ENCODE measurements at places on chromosomes 7 and 10.
A peak's percentile ranks its signal among the peaks of the same experiment; 100 is the strongest.

- no peak for DNase-seq
These were observed 2.8 kb upstream of the DENND11 start for GRCh38 chr7:141704741-141705140.

DNA sequence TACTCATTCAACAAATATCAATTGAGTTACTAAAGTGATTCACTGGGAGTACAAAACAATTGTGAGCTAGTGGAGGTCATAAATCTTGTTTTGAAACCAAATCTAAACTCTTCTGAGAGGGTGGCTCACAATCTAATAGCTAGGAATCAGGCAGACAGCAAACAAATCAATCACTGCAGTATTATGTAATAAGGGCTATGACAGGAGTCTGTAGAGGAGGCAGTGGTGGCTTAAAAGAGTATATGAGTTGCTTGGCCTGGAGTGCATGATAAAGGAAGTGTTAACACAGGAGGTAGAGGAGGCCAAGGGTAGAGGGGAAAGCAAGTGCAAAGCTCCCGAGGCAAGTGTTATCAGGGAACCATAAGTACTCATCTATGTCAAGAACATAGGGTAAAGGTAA lies 16.5 kb downstream of the MYPN start:
- DNase-seq = no peak

DNA sequence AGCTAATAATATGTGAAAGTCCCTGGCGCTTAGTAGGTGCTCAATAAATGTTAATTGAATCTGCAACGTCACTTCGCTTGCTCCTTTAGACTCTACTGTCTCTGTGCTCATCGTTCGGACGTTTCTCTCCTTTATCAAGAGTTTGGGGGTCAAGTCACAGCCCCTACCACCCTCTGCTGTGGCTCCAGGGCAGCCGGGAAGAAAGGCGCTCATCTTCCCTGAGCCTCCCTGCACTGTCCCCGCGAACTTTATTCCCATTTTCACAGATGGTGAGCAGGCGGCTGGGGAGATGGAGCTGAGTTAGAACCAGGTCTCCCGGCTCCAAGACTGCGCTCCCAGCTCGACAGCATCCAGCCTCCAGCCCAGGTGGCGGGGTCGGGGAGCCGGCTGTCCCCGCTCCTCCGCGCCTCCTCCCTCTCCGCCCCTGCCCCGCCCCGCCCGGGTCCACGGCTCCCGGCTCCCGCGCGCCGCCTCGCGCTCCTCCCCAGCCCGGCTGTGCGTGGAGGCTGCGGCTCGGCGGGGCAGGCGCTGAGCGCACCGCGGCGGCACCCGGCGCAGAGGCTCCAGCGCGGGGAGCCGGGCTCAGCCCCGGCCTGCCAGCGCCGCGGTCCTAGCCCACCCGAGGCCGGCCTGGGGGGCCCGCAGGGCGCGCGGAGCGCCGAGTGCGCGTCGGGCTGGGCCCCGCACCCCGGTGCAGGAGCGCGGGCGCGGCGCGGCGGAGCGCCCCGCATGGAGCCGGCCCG lies at the start of gene CLEC2L:
CLEC2L (plus strand) TSS at position 487 of the 743 bp plus-strand sequence; CDS start at position 730, 243 bp downstream.
- DNase-seq = no peak

DNA sequence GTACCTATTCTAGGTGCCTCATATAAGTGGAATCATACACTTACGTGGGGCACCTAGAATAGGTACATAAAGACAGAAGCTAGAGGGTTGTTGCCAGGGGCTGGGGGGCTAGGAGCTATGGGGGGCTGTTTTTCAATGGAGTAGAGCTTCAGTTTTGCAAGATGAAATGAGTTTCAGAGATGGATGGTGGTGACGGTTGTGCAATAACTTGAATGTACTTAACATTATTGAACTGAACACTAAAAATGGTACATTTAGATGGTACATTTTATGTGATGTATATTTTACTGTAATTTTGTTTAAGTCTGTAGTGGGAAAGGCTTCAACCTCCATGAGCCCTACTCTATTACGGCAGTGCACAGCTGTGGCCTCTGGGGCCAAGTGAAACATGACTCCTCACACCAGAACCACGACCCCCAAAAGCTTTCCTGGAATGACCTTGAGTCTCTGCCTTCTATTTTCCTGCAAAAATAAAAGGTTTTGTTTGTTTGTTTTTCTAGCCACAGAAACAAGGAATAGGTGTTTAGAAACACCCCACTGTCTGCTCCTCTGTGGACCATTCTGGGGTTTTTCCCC lies 147.3 kb upstream of the PLXNA4 start:
- no peak for DNase-seq

GRCh38 chr10:130430852-130431704 lies 294.9 kb downstream of the GLRX3 start:
- peak; percentile 14 for DNase-seq

GRCh38 chr7:86592185-86592584 lies 51.5 kb upstream of the GRM3 start:
- no peak for DNase-seq

- DNase-seq = no peak
These were observed 13.3 kb downstream of the KMT2E start for GRCh38 chr7:105027176-105027853.

DNA sequence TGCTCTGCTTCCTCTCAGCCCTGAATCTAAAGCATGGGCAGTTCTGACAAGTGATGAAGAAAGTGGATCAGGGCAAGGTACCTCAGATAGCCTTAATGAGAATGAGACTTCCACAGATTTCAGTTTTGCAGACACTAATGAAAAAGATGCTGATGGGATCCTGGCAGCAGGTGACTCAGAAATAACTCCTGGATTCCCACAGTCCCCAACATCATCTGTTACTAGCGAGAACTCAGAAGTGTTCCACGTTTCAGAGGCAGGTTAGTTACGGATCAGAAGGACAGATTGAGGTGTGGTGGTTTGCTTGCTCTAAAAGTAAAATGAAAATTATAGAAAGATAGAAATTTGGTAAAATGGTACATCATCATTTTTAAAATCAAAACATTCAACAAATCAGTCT lies 130.4 kb downstream of the AASS start:
- DNase-seq = no peak

DNA sequence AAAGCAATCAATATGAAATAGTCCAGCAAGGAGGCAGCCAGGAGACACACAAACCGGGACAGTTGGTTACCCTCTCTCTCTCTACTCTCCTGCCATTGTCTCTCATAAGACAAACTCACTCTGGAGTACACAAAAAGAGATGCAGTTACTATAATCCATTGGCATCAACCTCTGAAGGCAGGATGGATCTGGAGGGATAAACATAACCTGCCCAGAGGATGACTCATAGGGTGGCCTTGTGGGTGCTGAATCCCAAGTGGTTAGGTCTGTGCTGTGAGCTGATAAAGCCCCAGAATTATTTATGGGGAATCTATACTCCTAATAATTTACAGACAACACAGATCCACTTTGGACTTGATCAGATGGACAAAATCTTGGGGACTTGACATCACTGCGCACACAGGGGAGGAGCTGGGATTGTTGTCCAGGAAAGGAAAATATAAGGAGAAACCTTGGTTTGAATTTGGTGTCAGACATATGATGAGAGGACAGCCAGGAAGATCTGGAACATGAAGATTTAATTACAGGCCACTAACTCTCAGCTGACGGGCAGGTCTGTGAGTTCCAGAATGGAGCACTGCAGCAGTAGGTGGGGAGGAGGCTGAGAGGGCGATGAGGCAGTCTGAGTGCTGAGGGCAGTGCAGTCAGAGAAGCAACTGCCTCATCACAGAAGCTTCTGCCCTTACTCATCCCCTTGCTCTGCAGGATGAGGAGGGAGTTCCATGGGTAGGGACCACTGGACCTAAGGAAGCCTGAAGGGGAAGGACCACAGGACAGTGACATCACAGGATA lies 113.9 kb upstream of the PRSS58 start:
- DNase-seq = no peak

DNA sequence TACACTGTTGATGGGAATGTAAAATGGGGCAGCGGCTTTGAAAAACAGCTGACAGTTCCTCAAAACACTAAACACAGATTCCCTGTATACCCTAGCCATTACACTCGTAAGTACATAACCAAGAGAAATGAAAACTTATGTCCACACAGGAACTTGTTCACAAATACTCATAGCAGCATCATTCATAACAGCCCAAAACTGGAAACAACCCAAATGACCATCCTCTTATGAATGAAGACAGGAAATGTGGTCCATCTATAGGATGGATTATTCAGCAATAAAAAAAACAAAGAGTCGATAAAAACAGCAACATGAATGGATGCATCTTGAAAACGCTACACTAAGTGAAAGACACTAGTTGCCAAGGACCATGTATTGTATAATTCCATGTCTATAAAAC lies 23.7 kb downstream of the NMT2 start:
- DNase-seq = no peak

DNA sequence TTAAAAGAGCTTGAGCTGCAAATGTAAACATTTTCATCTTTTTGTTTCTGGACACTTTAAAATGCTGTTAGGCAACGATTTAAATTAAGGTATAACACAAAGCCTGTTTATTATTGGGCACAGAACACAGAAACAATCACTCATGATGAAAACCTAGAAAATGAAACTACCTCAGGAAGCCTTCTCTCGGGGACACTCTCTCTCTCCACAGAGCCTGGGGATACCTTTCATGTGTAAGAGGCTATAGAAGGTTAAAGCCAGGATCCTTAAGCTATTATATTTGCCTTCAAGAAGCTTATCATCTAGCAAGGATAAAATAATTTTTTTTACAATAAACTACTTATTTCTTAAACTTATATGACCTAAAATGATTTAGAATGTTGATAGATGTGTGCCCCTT lies 194.1 kb downstream of the SKAP2 start:
- no peak for DNase-seq

GRCh38 chr7:22411977-22412693 lies 55.2 kb upstream of the RAPGEF5 start:
- no peak for DNase-seq

- no peak for DNase-seq
These were observed 1.3 kb downstream of the RFC2 start for GRCh38 chr7:74252893-74253292.

DNA sequence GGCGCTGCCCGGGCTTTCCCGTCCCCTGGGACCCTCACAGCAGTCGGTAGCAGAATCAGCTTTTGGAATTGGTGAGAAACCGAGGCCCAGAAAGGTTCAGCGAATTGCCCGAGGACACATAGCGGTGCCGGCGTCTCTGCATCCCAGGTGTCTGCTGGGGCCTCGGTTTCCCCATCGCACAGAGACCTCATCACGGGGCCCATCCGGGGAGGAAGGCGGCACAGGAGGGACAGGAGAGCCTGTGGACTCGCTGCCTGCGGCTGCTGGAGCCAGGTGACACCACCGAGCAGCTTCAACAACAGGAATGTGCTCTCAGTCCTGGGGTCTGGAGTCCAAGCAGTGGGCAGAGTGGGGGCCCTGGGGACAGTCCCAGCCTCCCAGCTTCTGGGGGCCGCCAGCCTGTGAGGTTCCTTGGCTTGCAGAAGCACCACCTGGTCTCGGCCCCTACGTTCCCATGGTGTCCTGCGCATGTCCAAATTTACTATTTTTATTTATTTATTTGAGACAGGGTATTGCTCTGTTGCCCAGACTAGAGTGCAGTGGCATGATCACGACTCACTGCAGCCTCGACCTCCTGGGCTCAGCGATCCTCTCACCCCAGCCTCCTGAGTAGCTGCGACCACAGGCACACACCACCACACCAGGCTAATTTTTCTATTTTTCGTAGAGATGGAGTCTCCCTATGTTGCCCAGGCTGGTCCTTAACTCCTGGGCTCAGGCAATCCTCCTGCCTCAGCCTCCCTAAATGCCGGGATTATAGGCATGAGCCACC lies 539 bp upstream of the COX19 start:
- no peak for DNase-seq

DNA sequence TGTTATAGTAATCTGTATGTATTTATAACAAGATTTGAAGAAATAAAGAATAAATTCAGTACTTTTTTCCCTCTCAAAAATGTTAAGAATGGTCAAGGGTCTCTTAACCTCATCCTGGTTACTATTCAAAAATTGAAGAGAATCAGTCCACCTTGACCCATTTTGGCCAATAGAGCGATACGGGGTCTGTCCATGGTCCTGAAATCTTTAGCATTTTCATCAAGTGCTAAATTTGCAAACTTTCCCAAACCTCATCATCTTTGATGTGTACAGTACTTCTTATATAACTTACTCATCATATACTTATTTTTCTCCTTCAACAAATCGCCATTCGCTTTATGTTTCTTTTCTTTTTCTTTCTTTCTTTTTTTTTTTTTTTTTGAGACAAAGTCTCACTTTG lies 23.6 kb downstream of the TMEM178B start:
- DNase-seq = no peak

DNA sequence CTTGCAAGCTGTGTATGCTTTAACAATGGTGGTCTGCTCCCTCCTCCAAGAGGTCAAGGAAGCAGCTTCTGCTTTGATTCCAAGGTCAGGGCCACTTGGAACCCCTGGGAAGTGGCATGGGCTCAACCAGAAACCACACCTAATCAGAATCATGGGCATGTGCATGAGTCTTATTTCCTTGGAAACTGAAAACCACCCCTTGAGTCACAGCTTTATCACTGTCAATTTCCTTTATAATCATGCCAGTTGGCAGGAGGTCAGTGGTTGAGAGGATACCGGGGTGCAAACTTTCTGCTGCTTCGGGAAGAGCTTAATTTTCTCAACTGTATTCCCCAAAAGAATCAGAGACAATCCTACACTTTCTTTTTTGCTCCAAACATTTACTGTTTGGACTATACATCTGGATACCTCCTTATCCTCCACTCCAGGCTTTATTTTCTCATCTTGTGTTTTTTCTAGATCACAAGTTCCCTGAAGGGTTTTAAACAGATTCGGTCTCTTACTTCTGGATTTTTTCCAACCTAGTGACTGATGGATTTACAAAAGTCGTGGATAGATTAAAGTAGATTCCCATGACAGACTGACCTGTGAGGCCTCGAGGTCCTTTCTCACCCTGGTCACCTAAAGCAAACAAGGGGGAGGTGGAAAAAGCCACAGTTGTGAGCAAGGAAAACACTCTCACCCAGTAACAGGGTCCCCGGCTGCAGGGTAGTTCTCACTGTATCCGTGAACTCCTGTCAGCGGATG lies 36.0 kb downstream of the COL17A1 start:
- no peak for DNase-seq

GRCh38 chr7:99248391-99249095 lies 24.1 kb upstream of the MYH16 start:
- no peak for DNase-seq

DNA sequence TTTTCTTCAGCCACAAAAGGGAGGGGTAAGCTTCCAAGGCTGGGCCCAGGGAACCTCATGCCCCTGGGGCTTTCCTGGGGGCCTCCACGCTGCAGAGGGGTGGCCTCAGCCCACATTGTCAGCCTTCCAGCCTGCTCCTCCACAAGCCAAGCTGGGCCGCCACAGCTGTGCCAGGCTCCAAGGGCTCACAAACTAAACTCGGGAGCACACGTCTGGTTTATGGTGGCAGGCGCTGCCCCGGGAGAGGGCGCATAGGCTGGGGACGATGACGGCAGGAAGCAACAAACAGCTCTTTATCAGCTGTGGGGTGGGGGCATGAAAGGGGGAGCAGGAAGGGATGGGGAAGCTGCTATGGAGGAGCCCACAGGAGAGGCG lies 6.3 kb upstream of the CDH23 start:
- no peak for DNase-seq

Measured in liver (tissue), 10 donors.